Urothelium cell line (cell line): ENCODE measurements at places on chromosomes 11 and 22.

GRCh38 chr22:49423125-49423650 lies 404.5 kb downstream of the BRD1 start:
- DNase-seq: no peak

DNA sequence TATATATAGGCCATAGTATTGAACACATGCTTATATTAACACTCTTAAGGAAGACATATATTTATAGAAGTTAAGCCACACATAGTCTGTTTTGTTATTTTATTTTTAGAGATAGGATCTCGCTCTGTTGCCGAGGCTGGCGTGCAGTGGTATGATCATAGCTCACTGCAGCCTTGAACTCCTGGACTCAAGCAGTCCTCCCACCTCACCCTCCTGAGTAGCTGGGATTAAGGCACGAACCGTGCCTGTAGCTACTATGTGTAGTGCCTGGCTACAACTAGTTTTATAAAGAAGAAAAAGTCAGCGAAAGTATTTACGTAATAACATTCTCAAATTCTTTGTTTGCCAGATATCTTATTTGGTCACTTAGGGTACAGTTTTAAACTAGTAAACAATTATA lies 5.6 kb upstream of the UCP2 start:
- DNase-seq: no peak

- no peak for DNase-seq
Observed at GRCh38 chr11:120675171-120675570, 163.6 kb downstream of the GRIK4 start.

DNA sequence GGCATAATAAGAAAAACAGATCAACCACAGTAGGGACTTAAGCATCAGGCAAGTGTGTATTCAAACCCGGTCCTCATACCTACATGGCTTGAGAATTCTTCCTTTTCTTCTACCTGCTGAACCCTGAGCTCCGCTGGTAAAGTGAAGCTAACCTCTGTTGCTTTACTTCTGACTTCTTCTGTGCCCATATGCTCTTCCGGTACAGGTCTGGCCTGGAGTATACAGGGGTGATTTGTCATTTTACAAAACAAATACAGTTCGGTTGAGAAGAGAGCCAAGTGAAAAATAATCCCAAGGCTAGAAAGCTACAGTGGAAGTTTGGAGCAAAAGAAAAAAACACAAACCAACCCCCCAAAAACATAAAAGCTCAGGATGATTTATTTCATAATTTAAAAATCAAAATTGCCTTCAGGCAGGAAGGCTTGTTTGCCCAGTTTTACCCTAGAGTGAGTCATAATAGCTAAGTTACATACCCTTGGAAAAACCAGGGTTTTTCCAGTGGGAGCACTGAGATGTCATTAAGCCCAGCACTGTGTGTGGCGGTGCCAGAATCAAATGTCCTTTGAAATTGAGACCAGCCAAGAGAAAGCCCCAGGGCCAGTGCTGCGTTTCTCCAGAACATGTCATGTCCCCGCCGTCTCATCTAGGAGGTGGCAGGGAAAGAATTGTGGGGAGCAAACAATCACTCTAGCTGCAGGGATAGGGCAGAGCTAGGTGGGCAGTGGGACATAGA lies 305.5 kb upstream of the ISX start:
- DNase-seq: peak; percentile 50

DNA sequence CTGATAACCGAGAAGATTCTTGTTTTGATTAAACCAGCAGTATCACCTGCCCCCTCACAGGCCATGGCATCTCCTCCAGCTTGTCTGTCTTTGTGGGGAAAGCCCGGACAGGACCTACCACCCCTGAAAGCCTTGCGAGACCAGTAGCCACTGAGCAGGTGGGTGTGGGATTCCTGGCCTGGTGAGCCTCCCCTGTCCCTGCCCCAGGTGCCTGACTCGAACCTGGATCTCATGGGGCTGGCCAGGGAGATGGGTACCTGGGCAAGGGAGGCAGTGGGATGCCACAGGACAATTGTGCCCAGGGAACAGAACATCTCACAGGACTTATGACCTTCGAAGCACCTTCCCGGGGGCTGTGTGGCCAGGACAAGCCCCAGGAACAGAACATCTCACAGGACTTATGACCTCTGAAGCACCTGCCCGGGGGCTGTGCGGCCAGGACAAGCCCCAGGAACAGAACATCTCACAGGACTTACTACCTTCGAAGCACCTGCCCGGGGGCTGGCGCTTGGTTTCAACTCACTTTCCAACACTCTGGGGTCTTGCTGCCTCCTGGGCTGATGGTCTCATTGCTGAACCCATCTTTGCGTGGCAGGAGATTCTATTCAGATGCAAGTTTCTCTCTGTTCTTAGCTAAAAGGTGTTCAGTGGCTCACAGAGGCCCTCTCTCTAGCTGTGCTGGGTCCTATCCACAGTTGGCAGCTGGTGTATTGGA lies 854.5 kb downstream of the BRD1 start:
- no peak for DNase-seq

DNA sequence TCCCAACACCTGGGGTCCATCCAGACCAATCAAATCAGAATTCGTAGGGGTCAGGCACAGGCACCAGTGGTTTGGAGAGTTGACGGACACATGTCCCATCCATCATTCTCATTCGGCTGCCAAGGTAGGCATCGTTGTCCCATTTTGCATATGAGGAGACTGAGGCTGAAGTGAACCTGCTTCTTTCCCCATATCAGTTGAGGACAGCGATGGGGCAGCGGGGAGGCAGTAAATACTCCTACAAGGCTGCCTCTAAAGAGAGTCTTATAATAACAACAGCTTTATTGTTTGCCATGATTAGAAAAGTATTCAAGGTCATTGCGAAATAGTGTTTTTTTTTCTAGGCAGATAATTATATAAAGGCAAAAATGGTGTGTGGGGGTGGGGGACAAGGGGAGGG lies 1.6 kb upstream of the BEST1 start:
- no peak for DNase-seq

DNA sequence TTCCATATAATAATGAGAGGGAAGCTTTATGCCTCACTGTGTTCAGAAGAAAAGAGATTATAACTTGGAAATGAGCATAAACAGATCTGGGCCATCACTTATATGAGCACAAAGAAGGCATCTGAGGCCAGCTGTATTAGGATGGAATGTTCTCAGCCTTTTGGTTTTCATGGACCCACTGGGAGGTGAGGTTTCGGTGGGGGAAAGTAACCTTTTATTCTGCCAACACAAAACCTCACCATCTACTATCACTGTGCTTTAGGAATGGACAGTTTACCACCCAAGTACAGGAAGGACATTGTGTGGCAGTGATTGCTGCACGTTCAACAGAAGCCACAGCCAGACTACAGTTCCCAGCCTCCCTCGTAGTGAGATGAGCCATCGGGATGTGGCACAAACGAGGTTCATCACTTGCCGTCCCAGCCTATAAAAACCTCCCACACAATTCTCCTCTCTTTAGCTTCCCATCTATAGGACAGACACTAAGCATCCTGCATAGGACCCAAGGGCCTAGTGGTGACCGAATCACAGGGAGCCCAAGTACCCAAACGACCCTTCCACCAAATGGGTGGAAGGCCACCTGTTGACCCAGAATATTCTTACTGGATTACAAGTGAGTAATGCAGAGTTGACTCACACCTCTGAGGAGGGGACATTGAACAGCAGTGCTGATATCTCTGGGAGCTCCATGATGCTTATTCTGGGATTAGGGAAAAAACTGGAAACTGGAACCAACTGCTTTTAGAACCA lies 121.5 kb upstream of the RAG2 start:
- peak; percentile 23 for DNase-seq

DNA sequence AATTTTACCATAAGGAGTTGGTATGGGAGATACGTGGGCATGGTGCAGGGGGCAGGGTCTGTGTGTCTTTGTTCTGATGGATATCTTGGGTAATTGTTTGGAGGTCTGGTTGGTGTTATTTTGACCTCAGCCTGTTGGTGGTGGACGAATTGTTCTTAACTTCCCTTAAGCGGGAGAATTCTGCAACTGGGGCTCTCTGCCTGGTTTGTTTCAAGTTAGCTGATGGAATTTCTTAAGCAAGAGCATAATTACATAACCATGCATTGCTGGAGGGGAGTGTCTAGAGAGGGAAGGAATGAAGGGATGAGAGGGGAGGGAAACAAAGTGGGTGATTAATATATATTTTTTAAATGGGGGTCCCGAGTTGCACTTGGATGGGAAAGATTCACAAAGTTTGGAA lies 908.5 kb upstream of the RAG2 start:
- no peak for DNase-seq

DNA sequence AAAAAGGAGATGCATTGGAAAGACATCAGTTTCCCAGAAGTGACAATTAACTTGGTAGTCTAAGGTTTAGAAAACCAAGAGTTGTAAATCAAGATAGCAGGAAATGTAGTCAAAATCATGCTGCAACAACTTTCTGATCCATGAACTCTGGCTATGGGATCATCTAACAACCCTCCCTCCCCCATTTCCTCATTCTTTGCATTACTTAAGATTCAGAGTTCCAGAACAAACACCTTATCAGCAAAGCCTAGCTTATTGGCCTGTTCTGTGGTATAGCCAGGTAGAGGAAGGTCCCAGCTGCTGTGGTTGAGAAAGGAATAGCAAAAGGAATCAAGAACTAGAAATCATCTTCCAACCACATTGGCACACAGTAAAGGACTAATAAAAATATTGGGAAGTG lies 651.1 kb downstream of the METTL15 start:
- DNase-seq: peak; percentile 12

- no peak for DNase-seq
Observed at GRCh38 chr11:36421546-36422155, 88.4 kb downstream of the TRAF6 start.

DNA sequence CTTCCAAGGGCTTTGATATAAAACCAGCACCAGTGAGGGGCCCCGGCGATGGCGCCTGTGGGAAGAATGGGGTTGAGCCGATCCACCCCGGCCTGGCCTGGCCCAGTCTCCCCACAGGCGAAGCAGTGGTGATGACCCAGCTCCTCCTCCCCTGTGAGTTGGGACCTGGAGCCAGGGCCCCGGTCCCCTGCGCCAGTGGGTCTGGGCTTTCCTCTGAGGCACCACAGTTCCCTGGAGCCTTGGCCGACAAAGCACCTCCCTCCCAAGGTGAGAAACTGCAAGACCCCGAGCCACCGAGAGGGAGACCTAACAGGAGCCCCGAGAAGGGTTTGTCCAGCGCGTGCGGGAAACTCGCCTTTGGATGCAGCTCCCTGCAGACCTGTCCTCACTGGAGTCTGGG lies 942.9 kb downstream of the BRD1 start:
- no peak for DNase-seq

GRCh38 chr11:62726915-62727164 lies 417 bp downstream of the HNRNPUL2 start:
- DNase-seq: no peak
